Aorta (tissue), 5 donors: ENCODE measurements at places on chromosomes 4 and X. TPM values are rescaled to one million over a fixed set of nuclear protein-coding genes. Genes with fewer than 3 reads are reported as not detected.

Gene FGF2
- polyA plus RNA-seq: 8.8 TPM

Gene RXFP1
- polyA plus RNA-seq: 1.4 TPM

Gene APLN
- polyA plus RNA-seq: 0.08 TPM

Gene IL21
- not detected for polyA plus RNA-seq

Gene SSX1
- not detected for polyA plus RNA-seq

Gene RAB9B
- 5.0 TPM for polyA plus RNA-seq

Gene TGIF2LX
- not detected for polyA plus RNA-seq

Gene NAA11
- not detected for polyA plus RNA-seq

Gene PABPC1L2B
- polyA plus RNA-seq: not detected

Gene PALLD
- 253 TPM for polyA plus RNA-seq

Gene EPHA5
- not detected for polyA plus RNA-seq

Gene GPRIN3
- polyA plus RNA-seq: 0.08 TPM

Gene CT47B1
- not detected for polyA plus RNA-seq

Gene FGFR3
- polyA plus RNA-seq: 1.0 TPM

Gene ZNF732
- not detected for polyA plus RNA-seq

Gene NLGN4X
- polyA plus RNA-seq: 0.31 TPM

Gene SHISA3
- polyA plus RNA-seq: 3.3 TPM

Gene UCHL1
- 110 TPM for polyA plus RNA-seq

Gene HPGDS
- polyA plus RNA-seq: 11.3 TPM

Gene FDCSP
- polyA plus RNA-seq: not detected

Gene PFKFB1
- not detected for polyA plus RNA-seq

Gene TAF7L
- polyA plus RNA-seq: 0.31 TPM

Gene CYSLTR1
- 1.9 TPM for polyA plus RNA-seq

Gene USP38
- polyA plus RNA-seq: 6.6 TPM
